ENCODE measurements at places on chromosomes 1 and 21.
A peak's percentile ranks its signal among the peaks of the same experiment; 100 is the strongest.

DNA sequence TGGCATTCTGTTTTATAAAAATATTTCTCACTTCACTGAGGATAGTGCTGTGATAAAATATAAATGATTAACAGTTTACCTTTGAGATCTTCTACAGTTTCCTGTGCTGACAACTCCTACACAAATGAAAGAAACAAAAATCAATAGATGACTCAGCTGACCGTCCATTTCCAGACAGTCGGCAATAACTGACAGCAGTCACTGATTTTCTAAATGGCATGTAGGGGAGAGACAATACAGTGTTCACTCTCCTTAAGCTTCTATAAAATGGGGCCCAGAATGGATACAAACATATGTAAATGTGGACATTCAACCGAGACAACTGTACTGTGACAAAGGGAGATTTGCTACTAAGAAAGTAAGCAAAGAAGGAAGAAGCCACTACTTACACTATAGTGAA lies 34.3 kb downstream of the PCNX2 start:
- no peak for DNase-seq

DNA sequence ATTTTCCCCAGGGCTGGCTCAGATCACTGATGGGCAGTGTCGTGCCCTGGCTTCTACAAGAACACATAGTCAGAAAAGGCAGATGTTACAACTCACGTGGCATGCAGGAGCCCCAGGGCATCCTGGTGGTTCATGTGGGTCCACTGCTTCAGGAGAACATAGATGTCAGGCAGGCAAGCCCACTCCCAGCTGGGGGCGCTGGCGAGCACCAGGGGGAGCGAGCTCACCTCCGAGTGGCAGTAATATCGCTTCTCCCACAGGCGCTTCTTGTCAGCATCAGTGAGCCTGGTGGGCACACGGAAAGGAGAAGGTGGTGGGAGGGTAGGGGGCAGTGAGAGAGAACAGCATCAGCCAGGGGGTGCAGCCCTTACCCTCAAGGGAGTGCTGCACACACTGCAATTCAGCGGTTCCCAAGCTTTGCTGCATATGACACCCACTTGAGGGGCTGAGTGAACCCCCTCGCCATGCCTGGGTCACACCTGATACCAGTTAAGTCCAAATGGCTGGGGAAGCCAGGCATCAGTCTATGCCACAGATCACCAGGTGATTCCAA lies 34.3 kb upstream of the PPP1R15B start:
- DNase-seq = peak; percentile 59

GRCh38 chr1:208129487-208129886 lies 114.7 kb downstream of the PLXNA2 start:
- DNase-seq = no peak

DNA sequence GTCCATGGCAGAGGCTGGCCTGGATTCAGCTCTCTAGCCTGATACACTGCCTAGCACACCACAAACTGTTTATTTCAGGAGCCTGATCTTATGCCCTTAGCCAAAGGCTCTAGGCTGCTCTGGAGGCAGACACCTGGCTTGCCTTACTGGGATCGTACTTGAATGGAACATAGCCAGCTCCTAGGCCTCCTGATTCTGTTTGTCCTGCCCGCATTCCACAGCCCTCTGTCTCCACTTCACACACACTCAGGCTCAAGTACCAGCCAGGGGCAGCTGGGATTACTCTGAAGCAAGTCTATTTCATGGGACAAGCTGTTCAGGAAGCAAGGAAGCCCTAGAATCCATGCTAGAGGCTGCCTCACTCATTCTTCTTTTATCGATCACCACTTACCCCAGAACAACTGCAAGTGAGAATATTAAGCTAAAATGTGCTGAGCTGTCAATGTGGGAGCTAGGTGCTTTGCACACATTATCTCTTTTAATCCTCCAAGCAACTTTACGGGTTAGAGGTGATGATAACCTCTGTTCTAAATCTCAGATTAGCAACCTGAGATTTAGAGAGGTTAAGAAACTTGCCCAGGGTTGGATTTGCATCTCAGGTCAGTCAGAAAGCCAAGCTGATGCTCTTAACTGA lies 31.1 kb upstream of the CYP4B1 start:
- DNase-seq = no peak

DNA sequence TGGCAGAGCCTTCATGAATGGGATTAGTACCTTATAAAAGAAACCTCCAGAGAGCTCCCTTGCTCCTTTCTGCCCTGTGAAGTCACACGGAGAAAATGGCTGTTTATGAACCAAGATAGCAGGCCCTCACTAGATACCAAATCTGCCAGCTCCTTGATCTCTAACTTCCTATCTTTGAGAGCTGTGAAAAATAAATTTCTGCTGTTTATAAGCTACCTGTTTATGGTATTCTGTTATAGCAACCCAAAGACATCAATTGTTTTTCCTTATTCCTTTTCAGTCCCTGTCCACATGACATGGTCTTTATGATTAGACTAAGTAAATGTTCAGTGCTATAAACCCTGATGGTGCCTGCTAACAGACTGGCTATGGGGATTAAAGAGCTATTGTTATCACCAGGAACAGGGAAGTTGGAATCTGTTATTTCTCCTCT lies 9.7 kb upstream of the STIL start:
- no peak for DNase-seq

DNA sequence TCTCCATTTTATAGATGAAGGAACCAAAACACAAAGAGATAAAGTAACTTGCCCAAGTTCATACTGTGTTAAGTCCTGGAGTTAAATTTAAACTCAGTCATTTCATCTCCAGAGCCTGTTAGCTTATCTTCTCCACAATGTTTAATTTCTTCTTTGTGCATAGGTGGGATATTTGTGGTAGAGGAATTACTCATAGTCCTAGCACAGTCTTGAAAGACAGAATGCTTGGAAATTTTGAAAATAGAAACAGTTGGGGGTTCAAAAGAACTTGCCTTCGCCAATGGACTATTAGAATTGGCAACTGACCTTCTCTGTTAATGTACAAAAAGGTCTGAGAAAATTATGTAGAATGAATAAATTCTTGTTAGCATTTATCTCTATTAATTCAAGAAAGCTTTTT lies 832.0 kb upstream of the PRMT6 start:
- DNase-seq = no peak

DNA sequence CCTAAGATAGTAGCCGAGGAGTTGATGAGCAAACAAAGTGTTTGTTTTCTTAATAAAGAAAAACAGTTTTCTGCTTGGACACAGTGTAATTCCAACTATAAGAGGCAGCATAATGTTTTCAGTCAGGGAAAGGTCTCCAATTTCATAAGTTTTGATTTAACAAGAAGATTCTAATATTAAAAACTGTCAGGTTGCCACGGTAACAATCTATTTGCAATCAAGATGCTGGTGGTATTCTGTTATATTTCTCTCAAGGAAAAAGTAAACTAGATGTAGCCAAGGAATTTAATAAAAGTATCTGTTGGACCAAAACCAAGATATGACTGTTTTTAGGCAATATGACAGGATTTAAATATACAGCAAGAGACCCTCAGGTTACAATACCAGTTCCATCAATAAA lies 211.7 kb downstream of the SMYD3 start:
- DNase-seq = no peak

GRCh38 chr1:67689267-67690017 lies 4.4 kb downstream of the GADD45A start:
- DNase-seq = no peak

- DNase-seq = peak; percentile 1
Observed at GRCh38 chr1:74343216-74343615, 108.0 kb downstream of the TNNI3K start.

- DNase-seq = no peak
Observed at GRCh38 chr1:22264464-22265341, 121.8 kb upstream of the WNT4 start.

DNA sequence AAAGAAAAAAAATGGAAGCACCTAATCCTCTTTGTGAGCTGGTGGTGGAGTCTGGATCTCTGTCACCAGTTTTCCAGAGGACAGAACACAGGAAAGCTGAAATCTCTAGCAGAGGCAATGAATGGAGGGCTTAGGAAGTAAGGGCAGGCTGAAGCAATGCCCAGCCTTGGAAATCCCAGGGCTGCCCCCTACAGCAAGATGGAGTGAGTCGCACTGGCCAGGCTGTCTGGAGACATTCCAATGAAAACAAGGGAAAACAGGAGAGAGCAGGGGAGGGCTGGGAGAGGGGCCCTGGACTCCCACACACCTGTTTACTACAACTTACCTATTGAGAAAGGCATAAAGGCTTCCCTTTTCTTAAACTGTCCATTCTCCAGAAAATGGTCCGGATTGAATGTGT lies 25.9 kb downstream of the CYP2J2 start:
- DNase-seq = no peak

DNA sequence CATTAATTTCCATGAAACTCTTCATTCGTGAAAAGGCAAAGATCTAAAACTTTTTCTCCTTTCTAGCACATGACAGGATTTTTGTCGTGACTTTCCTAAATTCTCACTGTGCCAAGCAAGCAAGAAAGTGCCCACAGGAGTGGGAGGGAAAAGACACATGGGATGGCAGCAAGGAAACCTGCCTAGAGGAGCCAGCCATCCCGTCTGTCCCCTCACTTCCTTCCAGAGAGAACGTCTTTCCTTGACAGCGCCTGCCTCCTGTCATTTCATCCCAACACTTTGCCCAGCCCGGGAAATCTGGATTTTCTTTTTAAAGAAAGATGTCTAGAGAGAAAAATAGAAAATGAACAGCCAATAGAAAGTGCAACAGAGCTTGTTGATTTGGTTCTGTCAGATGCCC lies 200.6 kb upstream of the PTBP2 start:
- DNase-seq = no peak

DNA sequence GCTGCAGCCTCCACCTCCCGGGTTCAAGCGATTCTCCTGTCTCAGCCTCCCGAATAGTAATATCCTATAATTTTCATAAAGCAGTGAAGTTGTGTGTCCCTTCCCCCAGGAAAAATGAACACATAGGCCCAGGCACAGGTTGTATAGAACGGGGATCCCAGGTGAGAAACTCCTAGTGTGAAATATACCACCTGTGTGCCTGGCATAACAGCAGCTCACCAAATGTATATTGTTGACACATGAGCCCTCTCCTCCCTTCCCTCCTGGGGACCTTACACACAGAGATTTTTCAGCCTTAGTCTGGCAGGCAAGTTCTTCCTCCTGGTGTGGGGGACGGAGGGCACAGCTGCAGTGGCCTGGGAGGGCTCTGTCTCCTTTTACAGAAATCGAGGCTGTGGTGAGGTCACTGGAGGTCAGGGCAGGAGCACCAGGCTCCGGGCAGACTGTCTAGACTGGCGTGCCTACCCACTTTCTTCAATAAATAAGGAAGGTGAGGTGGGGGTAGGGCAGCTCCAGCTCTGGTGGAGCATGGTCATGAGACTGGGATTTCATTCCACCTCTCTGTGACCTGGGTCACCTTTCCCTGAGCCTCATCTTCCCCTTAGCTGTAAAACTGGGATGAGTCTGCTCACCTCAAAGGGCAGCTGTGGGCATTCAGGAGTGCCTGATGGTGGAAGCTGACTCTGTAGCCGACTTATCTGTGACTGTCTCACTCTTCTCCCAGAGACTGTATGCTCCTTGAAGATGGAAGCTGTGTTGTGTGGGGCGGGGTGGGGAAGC lies 14.3 kb downstream of the RCC1 start:
- DNase-seq = no peak

GRCh38 chr21:42769183-42769819 lies 110.0 kb downstream of the WDR4 start:
- DNase-seq = no peak

GRCh38 chr1:167899253-167899681 lies 14.7 kb downstream of the ADCY10 start:
- DNase-seq = peak; percentile 70

DNA sequence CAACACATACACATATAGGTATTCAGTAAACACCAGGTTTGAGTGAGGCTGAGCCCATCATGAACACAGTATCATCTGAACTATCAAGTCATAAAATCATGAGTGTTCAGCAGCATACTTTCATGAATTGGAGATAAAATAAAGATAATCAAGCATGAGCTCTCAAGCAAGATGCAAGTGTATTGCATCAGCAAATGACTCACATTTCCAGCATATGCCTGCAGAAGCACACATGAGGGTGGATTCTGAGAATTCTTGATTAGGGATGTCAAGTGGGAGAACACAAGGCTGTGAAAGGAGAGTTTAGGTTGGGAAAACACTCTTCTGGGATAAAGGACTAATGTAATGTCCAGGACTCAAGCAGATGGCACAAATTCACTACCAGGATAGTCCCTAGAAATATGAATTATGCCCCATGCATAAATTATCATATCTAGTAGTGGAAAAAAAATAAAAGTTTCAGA lies 299.2 kb downstream of the SRGAP2C start:
- DNase-seq = peak; percentile 81

DNA sequence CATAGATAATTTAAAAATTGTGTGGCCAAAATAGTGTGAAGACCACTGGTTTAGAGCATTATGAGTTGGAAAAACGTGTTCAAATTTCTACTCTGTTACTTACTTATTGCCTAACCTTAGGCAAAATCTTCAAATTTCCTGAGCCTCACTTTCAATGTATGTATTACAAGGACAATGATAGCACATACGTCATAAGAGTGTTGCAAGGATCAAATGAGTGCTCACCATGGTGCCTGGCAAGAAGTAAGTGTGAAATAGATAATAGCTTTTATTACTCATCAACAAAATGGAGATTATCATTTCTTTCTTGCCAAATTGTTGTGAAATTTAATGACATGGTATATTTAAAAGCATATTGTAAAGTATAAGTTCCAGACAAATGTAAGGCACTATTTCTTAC lies 57.2 kb downstream of the FH start:
- peak; percentile 15 for DNase-seq

- peak; percentile 67 for DNase-seq
Observed at GRCh38 chr1:21229246-21230000, 52.7 kb upstream of the EIF4G3 start.

- peak; percentile 87 for DNase-seq
Observed at GRCh38 chr1:245585252-245585959, 430.6 kb downstream of the KIF26B start.

DNA sequence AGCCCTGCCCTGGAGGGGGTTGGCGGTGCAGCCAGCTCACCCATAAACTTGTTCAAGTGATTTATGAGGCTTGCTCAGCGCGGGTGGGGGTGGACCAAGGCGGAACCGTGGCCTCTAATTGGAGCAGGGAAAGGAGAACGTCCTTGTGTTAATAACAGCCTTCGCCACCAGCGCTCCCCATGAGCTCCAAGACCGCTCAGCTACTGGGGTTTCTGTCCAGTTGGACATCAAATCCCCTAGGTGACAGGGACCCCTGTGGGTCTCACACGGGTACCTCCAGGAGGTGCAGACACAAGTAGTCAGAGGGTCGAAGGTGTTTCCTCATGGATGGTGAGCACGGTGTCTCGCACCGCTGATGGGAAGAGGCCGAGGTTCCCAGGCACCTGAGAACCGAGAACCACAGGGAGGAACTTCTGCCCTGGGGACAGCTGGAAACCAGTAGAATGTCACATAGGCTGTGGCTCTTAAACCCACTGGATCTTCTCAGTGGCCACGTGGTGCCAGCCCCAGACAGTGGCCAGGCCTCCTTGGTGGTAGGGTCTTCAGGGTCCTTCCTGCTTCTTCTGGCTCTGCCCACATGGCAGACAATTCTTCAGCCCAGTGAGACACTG lies 3.7 kb upstream of the ACTRT2 start:
- no peak for DNase-seq

- peak; percentile 90 for DNase-seq
Observed at GRCh38 chr21:45820171-45821091, 161.1 kb upstream of the COL6A1 start.

All from GM23248 (cell line).